ENCODE measurements at places on chromosomes 7 and 10. TPM values are rescaled to one million over a fixed set of nuclear protein-coding genes. Genes with fewer than 3 reads are reported as not detected.

Gene FAM241B
- 0.87 TPM for total RNA-seq

Gene TRPV5
- total RNA-seq = not detected

Gene GDF2
- total RNA-seq = not detected

Gene GPR37
- 1.5 TPM for total RNA-seq

Gene SPDYE1
- total RNA-seq = not detected

Gene SLC13A4
- under 0.01 TPM for total RNA-seq

Gene OR2A5
- not detected for total RNA-seq

Gene PLPP4
- total RNA-seq = 0.62 TPM

Gene NPTX2
- 0.12 TPM for total RNA-seq

Gene FAM204A
- 84.1 TPM for total RNA-seq
